Left colon (tissue), 2 donors: ENCODE measurements at places on chromosomes 3 and 15. TPM values are rescaled to one million over a fixed set of nuclear protein-coding genes. Genes with fewer than 3 reads are reported as not detected.

- no peak for DNase-seq
These were observed 72.1 kb downstream of the APBA2 start for GRCh38 chr15:28957606-28958498.

DNA sequence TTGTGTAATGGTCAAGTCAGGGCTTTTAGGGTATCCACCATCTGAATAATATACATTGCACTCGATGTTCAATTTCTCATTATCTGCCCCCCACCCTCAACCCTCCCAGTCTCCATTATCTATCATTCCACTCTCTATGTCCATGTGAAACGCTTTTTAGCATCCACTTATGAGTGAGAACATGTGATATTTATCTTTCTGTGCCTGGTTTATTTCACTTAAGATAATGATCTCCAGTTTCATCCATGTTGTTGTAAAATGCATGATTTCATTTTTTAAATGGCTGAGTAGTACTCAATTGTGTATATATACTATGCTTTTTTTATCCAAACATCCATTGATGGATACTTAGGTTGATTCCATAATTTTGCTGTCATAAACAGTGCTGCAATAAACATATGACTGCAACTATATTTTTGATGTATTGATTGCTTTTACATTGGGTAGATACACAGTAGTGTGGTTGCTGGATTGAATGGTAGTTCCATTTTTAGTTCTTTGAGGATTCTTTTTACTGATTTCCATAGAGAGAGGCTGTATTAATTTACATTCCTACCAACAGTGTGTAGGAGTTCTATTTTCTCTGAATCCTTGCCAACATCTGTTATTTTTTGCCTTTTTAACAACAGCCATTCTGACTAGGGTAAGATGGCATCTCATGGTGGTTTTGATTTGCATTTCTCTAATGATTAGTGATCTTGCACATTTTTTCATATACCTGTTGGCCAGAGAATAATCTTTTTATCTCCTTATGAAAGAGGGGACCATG lies 332.9 kb upstream of the TGFBR2 start:
- DNase-seq = no peak

DNA sequence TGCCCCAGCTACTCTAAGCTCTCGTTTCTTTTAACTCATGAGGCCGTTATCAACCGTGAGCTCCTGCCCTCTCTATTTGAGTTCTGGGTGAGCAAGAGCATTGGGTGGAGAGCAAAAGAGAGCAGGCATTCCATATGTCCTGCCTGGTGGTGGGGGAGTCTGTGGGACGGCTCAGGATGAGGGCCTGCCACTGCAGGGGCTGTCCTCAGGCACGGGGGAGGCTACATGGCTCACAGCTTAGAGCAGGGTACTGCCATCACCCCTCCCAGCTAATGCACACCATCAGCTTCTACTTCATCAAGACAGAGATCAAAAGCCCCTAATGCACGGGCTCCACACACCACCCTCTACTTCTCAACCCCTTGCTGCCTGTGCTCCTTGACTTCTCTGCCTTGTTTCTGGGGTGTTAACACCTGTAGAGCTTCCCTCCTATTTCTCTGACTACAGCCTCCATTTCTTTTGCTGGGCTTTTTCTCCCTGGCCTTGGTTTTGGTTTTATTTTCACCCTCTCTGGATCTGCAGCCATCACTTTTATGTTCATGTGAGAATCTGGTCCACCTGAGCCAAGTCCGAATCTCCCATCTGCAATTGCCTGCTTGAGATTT lies 114.1 kb downstream of the ALDH1A2 start:
- no peak for DNase-seq

DNA sequence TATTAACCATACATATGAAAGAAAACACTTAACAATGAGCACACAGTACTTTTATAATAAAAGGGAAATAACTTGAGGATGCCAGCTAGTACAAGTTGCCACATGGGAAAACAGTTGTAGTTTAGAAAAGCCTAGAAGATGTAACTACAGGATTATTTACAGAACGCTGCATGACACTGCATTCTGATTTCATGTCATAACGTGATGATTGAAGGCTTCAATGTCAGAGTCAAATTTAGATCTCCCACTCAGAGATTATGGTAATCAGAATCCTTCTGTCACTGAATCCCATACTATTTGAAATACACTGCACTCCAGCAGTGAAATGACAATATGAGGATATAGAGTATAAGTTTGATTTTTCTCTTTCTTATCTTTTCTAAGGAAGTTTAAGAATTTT lies 253.9 kb upstream of the LRRN1 start:
- DNase-seq = no peak

DNA sequence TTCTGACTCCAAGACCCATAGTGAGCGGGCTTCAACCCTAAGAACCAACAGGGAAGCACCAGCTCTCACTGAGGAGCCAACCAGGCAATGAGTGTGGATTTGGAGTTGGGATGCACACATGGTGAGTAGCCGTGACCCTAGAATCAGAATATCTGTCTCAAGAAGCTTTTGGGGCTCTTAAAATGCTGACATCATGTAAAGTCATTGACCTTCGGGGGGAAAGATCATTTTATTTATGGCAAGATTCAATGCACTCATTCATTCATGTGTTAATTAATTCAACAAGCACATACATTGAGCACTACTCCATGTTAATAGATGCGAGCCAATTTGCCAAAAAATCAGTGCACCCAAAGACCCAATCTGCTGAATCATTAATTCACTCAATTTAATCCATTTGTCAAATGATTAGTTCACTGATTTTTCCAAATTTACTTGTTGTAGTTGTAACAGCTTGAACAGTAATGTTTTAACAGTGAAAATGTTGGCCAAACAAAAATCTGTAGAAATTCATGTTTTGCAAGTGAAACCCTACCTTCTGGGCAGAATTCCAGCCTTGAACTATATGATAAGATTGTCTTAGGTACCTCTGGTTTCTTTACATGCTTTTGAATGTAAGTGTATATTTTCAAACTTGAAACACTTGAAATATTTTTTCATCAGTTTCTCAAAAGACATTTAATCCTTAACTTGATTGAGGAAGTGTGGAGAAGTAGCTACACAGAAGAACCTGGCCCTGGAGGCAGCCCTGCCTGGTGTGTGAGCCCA lies 29.8 kb upstream of the LACTB start:
- DNase-seq = no peak

- no peak for DNase-seq
These were observed 26.2 kb upstream of the HACD2 start for GRCh38 chr3:123611082-123611481.

The CHRNA5 gene
- 6.9 TPM for total RNA-seq

The PLD1 gene
- total RNA-seq = 109 TPM

The TNNC1 gene
- total RNA-seq = 4.6 TPM

The RTP1 gene
- not detected for total RNA-seq

The C15orf61 gene
- 5.5 TPM for total RNA-seq
